ENCODE measurements at places on chromosomes 7 and 10. TPM values are rescaled to one million over a fixed set of nuclear protein-coding genes. Genes with fewer than 3 reads are reported as not detected.

MICALL2 gene
- total RNA-seq = 25.4 TPM

IL2RA gene
- not detected for total RNA-seq

ENO4 gene
- total RNA-seq = 0.19 TPM

SLC16A9 gene
- 0.88 TPM for total RNA-seq

PTN gene
- total RNA-seq = 0.67 TPM

CCDC6 gene
- 19.4 TPM for total RNA-seq

TMEM176B gene
- not detected for total RNA-seq

TMEM270 gene
- total RNA-seq = not detected

GRCh38 chr10:97779492-97779891, 7.7 kb upstream of the SFRP5 start:
- no peak for DNase-seq

GRCh38 chr10:124663766-124664360, 80.3 kb downstream of the FAM53B start:
- DNase-seq = no peak

- DNase-seq = no peak
Measured at GRCh38 chr10:42574336-42574735, 64.0 kb downstream of the ZNF33B start.

DNA sequence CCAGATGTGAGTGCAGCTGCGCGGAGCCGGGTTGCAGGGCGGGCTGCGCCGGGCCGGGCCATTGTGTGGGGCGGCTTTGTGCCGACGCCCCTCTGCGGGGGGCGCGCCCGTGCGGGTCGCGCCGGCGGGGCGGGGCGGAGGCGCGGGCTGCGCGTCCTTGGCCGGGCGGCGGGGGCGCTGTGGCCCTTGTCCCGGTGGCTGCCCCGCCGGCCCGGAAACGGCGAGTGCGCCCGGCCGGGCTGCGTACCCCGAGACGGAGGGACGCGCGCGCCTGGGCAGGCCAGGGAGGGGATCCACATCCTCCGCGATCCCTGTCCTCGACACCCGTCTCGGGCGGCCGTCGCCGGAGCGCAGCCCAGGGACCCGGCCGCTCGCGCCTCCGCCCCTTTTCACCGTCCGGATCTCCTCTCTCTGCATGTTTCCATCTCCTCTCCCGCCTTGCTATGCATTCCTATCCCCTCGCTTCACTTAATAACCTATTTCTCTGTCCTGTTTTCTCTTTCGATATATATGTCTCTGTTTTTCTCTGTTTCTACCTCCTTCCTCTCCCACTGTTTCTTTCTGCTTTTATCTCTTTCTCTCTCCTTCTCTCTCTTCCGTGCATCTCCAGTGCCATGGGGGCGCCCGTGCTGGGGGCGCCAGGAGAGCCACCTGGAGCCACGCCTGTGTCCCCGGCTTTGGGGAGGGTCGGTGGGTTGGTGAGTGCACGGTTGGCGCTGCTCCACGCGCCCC, 765 bp downstream of the PFKFB3 start:
- DNase-seq = peak; percentile 65

- no peak for DNase-seq
Measured at GRCh38 chr10:132632091-132632561, 94.5 kb downstream of the INPP5A start.

GRCh38 chr7:30805081-30805691, 34.0 kb downstream of the MINDY4 start:
- DNase-seq = no peak

- peak; percentile 4 for DNase-seq
Measured at GRCh38 chr10:22391600-22391999, 46.3 kb downstream of the SPAG6 start.

DNA sequence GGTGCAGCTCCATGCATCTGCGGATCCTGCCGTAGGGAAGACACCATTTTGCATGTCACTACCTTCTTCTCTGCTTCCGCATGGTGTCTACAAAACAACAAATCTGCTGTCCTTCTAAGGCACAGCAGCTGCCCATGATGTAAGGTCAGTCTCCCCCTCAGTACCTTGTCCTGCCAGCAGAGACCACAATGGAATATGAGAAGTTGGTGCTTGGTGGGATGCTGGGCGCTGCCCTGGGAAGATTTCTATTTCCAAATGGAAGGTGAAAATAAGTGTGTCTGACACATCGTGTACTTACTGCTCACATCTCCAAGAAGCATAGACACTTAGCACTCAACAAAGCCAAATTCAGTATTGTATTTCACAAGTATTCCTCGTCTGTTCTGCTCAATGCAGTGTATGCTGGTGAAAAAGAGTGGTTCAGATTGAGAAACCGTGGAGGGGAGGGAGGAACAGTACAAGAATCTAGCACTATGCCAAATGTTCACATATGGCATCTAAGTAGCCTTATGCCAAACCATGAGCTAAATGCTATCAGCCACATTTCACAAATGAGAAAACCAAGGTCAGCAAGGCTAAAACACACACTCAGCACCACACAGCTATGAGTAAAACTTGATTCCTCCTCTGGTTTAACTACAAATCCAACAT, 95.0 kb downstream of the GRB10 start:
- peak; percentile 84 for DNase-seq

GRCh38 chr7:155340071-155340531, 42.4 kb downstream of the INSIG1 start:
- DNase-seq = no peak

GRCh38 chr10:64463406-64463805, 942.2 kb downstream of the REEP3 start:
- DNase-seq = no peak

DNA sequence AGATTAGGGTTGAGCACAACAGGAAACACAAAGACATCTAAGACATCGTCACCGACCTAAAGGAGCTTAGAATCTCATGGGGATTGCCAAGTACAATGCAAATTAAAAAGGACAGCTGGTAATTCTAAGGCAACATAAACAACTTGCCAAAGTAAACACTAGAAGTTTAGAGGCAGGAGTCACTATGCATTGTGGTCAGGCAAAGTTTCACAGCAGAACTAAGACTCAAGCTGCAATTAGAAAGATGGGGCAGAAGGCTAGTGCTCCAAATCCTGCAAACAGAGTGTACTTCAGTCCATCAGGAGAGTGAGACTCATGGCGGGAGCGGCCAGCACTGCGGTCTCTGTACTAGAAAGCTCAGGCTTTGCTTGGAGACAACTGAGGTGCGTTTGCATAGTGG, 52.7 kb downstream of the HIPK2 start:
- DNase-seq = peak; percentile 71

GRCh38 chr7:99404235-99404976, 4.0 kb downstream of the PDAP1 start:
- peak; percentile 40 for DNase-seq

- DNase-seq = peak; percentile 75
Measured at GRCh38 chr7:33471636-33472242, 342.4 kb downstream of the BBS9 start.

GRCh38 chr10:33132626-33133025, 174.6 kb upstream of the ITGB1 start:
- no peak for DNase-seq

- no peak for DNase-seq
Measured at GRCh38 chr10:43082087-43082486, 5.2 kb downstream of the RET start.
